Type B pancreatic cell (in vitro differentiated cells): ENCODE measurements at places on chromosomes 4 and X.

GRCh38 chr4:41665636-41666207 lies 82.8 kb downstream of the PHOX2B start:
- peaks cover 12% of the 10 kb centered on the region for H3K36me3 ChIP-seq
- H3K27ac ChIP-seq = no peak overlapping the region
- no peaks in the 10 kb centered on the region for H3K4me1 ChIP-seq

- H3K27ac ChIP-seq = no peak overlapping the region
- no peak overlapping the region for H3K4me3 ChIP-seq
- H3K4me1 ChIP-seq = peaks cover under 1% of the 10 kb centered on the region
- no peaks in the 10 kb centered on the region for H3K36me3 ChIP-seq
- peak; percentile 40 for DNase-seq
These were observed 8.7 kb upstream of the PJA1 start for GRCh38 chrX:69173906-69174305.

GRCh38 chrX:39144956-39145355 lies 343.7 kb downstream of the MID1IP1 start:
- no peaks in the 10 kb centered on the region for H3K27me3 ChIP-seq
- no peak overlapping the region for H3K27ac ChIP-seq
- peaks cover 6% of the 10 kb centered on the region for H3K4me1 ChIP-seq
- DNase-seq = no peak

- H3K4me3 ChIP-seq = no peak overlapping the region
- peaks cover 5% of the 10 kb centered on the region for H3K4me1 ChIP-seq
- H3K27ac ChIP-seq = no peak overlapping the region
- no peaks in the 10 kb centered on the region for H3K36me3 ChIP-seq
- DNase-seq = no peak
These were observed 72.2 kb downstream of the ENOX2 start for GRCh38 chrX:130830599-130831346.

DNA sequence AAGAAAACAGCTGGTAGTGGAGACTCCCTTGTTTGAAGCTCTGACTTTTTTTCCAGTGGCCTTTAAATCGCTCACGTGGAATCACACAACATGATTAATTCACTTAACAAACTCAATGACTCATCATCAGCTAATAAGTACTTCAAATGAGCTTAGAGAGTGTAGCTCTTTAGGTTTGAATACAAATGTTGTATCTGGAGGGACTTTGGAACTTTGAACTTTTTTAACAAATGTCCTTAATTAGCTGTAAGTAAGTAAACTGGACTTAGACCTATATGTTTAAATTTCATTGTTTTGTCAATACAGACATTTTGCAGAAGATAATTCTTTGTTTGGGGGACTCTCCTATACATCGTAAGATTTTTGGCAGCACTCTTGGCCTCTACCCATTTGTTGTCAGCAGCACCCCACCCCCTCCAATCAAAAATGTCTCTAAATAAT lies 581.1 kb downstream of the SPRY1 start:
- DNase-seq = no peak
- no peak overlapping the region for H3K4me3 ChIP-seq
- no peaks in the 10 kb centered on the region for H3K27me3 ChIP-seq
- no peak overlapping the region for H3K27ac ChIP-seq
- H3K4me1 ChIP-seq = peaks cover 28% of the 10 kb centered on the region

- H3K4me3 ChIP-seq = no peak overlapping the region
- no peak overlapping the region for H3K27ac ChIP-seq
- peaks cover 5% of the 10 kb centered on the region for H3K4me1 ChIP-seq
These were observed 179.1 kb upstream of the MAB21L2 start for GRCh38 chr4:150402871-150403272.

GRCh38 chr4:79982601-79983322 lies 90.3 kb downstream of the ANTXR2 start:
- DNase-seq = no peak
- H3K27ac ChIP-seq = no peak overlapping the region
- H3K27me3 ChIP-seq = no peaks in the 10 kb centered on the region
- no peaks in the 10 kb centered on the region for H3K36me3 ChIP-seq

DNA sequence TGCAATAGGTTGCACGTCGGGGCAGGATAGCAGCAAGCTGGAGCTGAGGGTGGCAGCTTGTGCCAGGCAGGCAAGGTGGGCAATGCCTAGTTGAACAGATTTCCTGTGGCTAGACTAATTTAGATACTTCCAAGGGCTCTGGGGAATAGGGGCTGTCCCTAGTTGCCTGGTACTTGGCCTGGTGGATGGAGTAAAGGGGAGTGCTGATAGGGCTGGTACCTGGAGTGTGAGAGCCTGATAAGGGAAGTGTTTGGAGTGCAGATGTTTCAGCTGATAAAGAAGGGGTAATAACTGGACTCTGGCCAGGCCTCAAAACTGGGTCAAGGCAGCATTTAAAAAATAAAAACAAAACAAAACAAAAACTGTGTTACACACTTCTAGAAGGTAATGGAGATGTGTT lies 665.5 kb downstream of the CCSER1 start:
- H3K36me3 ChIP-seq = no peaks in the 10 kb centered on the region
- no peaks in the 10 kb centered on the region for H3K27me3 ChIP-seq
- no peak overlapping the region for H3K4me3 ChIP-seq
- no peaks in the 10 kb centered on the region for H3K4me1 ChIP-seq

GRCh38 chrX:65985922-65986588 lies 53.8 kb downstream of the VSIG4 start:
- no peaks in the 10 kb centered on the region for H3K4me1 ChIP-seq
- no peaks in the 10 kb centered on the region for H3K27me3 ChIP-seq
- no peaks in the 10 kb centered on the region for H3K36me3 ChIP-seq

DNA sequence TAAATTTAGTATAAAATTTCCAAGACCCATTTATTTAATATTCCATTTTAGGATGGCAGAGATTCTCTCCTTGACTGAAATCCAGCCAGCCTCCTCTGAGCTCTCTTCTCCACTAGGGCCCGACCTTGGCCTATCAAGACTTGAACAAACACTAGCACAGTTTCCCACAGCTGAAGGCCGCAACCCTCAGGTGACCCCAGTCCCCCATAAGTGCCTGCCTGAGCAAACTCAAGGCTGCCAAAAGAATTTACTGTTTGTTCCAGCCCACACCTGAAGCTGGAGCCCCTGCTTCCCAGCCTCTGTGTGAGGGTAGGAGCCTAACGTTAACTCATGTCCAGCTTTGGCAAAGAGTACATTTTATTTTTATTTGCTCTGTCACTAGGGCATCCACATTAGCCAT lies 629.0 kb upstream of the ZFP42 start:
- no peak overlapping the region for H3K27ac ChIP-seq
- DNase-seq = no peak
- no peak overlapping the region for H3K4me3 ChIP-seq
- H3K36me3 ChIP-seq = no peaks in the 10 kb centered on the region
- no peaks in the 10 kb centered on the region for H3K27me3 ChIP-seq
- H3K4me1 ChIP-seq = no peaks in the 10 kb centered on the region

DNA sequence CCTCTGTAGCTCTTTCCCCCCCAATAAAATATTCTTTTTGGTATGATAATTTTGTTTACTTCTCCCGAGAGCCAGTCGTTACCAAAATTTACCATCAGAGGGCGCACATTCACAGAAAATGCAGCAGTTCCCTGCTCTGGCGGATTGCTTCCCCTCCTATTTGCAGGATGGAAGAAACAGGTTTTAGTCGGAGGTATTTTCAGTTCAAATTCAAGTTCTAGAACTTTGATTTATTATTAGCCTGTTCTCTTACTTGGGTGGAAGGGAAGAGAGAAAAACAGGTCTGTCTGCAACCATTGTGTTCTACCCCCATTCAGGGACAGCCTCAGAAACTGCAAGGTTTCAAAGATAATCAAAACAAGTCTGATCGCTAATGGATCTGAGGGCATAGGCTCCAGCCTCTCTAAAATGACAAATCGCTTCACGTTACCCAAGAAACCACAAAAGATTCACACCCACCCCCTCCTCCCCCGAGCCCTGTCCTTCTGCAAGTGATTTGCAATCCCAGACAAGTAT lies 263.8 kb upstream of the RPS6KA3 start:
- no peak for DNase-seq
- peak overlapping the region; percentile 44 for H3K27ac ChIP-seq
- peaks cover 27% of the 10 kb centered on the region for H3K4me1 ChIP-seq
- H3K4me3 ChIP-seq = peak overlapping the region; percentile 59

DNA sequence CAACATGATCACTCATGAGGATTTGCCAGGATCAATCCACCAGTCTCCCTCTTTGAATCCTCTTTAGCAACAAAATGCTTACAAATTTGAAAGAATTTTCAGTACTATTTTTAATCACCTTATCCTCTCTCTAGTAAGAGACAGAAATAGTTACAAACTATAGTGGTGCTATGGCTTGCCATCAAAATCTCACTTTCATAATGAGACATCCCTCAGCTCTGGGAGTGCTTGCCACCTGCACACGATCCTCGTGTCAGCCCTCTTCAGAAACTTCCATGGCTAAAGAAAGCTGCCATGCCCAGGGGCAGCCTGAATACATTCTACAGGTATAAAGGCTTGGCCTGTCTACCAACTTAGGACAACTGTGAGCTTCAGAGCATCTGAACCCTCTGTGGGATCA lies 5.1 kb upstream of the DHX15 start:
- H3K27ac ChIP-seq = no peak overlapping the region
- H3K27me3 ChIP-seq = no peaks in the 10 kb centered on the region
- H3K36me3 ChIP-seq = no peaks in the 10 kb centered on the region
- no peak for DNase-seq
- no peak overlapping the region for H3K4me3 ChIP-seq

DNA sequence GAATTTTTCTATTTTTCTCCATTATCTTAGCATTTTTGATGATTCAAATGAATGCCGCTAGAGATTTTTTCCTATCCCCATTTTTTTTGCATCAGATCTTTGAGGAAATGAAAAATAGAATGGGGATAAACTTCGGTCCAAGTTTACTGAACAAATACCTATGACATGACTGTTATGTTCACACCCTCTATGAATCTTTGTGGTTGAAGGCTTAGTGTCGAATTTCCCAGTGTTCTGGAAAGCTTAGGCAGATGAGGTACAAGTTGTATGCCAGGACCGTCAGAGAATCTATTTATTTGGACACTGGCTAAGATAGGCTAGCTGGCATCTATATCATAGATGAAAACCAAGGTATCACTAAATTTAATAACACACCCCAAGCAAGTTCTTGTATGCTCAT lies 123.4 kb downstream of the SPCS3 start:
- no peaks in the 10 kb centered on the region for H3K27me3 ChIP-seq
- H3K4me1 ChIP-seq = peaks cover 12% of the 10 kb centered on the region
- H3K36me3 ChIP-seq = no peaks in the 10 kb centered on the region
- DNase-seq = no peak

GRCh38 chrX:50813843-50814661 lies at the start of gene SHROOM4:
Gene SHROOM4, minus strand, starts transcription at chrX:50814194. Its CDS starts 176 bp downstream, at chrX:50814018.
- H3K36me3 ChIP-seq = peaks cover 4% of the 10 kb centered on the region
- peak within 1 kb of the TSS; percentile 90 for H3K4me3 ChIP-seq
- peak within 1 kb of the TSS; percentile 59 for H3K27ac ChIP-seq
- DNase-seq = peak; percentile 75
- peaks cover 8% of the 10 kb centered on the region for H3K4me1 ChIP-seq

DNA sequence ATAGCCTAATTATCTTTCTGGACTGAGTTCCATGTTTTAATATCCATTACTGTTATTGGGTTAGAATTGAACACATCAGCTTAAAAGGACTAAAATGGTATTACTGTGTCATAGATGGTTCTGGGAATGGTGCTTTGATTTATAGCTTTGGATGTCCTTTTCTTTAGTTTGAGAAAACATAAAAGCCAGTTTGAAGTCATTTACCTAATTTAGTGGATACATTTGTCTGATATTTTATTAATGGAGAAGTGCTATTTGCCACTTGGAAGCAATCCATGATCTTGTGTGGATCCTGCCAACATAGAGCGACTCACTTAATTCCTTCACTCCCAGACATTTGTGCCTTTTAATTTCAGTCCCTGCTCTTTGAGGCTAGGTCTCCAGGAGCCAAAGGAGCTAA lies 212.4 kb upstream of the PACRGL start:
- no peak overlapping the region for H3K4me3 ChIP-seq
- no peaks in the 10 kb centered on the region for H3K27me3 ChIP-seq
- DNase-seq = no peak
- H3K4me1 ChIP-seq = no peaks in the 10 kb centered on the region
- peaks cover 10% of the 10 kb centered on the region for H3K36me3 ChIP-seq

GRCh38 chrX:82087699-82088098 lies 885.8 kb downstream of the SH3BGRL start:
- no peak overlapping the region for H3K4me3 ChIP-seq
- no peaks in the 10 kb centered on the region for H3K36me3 ChIP-seq
- H3K27me3 ChIP-seq = no peaks in the 10 kb centered on the region
- H3K4me1 ChIP-seq = no peaks in the 10 kb centered on the region

GRCh38 chr4:100306018-100306417 lies 115.8 kb upstream of the DDIT4L start:
- no peak overlapping the region for H3K27ac ChIP-seq
- H3K4me1 ChIP-seq = no peaks in the 10 kb centered on the region
- H3K27me3 ChIP-seq = no peaks in the 10 kb centered on the region
- no peak for DNase-seq
- no peaks in the 10 kb centered on the region for H3K36me3 ChIP-seq

DNA sequence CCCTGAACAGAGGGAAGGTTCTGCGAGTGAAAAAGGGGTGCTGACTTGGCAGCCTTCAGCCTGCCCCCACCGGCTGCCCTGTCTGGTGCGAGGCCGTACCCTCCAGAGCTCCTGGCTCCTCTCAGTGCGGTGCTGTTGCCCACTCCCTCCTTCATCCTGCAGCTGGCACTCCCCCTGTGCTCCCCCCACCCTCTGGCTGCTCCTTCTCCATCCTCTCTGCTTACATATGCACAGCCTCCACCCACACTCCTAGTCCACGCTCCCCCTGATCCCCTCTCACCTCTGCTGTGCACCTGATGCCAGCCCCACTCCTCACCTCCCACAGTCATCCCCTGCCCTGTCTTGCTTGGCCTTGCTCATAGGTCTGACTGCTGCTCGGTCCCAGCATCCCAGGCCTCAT lies 9.9 kb downstream of the MAN2B2 start:
- H3K36me3 ChIP-seq = peaks cover 8% of the 10 kb centered on the region
- H3K27ac ChIP-seq = no peak overlapping the region
- DNase-seq = no peak
- no peak overlapping the region for H3K4me3 ChIP-seq

- H3K27me3 ChIP-seq = no peaks in the 10 kb centered on the region
- H3K4me1 ChIP-seq = no peaks in the 10 kb centered on the region
- no peak overlapping the region for H3K27ac ChIP-seq
- DNase-seq = no peak
- no peaks in the 10 kb centered on the region for H3K36me3 ChIP-seq
- H3K4me3 ChIP-seq = no peak overlapping the region
These were observed 799.8 kb downstream of the CCSER1 start for GRCh38 chr4:90926957-90927356.

- no peaks in the 10 kb centered on the region for H3K36me3 ChIP-seq
- peaks cover 8% of the 10 kb centered on the region for H3K27me3 ChIP-seq
- H3K27ac ChIP-seq = peak overlapping the region; percentile 96
- DNase-seq = no peak
- H3K4me3 ChIP-seq = peak overlapping the region; percentile 99
- peaks cover 36% of the 10 kb centered on the region for H3K4me1 ChIP-seq
These were observed 1.7 kb downstream of the TET2 start for GRCh38 chr4:105148356-105148755.
